CD4-positive, CD25-positive, alpha-beta regulatory T cell (primary cell): ENCODE measurements at places on chromosomes 1 and 21.

DNA sequence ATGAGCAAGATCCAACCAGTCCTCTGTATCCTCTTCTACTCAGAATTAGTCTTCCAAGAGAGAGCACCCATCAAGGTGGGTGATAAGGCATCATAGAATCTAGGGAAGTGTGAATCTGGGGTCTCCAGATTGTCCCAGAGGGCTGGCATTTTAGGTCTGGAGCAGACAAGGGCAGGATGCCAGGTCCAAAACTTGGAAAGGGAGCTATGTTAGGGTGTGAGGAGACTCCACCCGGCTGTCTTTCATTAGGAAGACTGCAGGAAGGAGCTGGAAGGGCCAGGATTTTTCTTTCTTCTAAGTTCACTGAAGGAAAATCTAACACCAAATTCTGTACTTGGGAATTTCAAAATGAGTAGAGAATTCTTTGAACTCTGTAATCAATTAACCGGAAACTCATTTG is 86.1 kb upstream of the BMP8A start:
- DNase-seq = no peak

- no peak for DNase-seq
Measured at GRCh38 chr1:165397944-165398343, 41.4 kb upstream of the LMX1A start.

DNA sequence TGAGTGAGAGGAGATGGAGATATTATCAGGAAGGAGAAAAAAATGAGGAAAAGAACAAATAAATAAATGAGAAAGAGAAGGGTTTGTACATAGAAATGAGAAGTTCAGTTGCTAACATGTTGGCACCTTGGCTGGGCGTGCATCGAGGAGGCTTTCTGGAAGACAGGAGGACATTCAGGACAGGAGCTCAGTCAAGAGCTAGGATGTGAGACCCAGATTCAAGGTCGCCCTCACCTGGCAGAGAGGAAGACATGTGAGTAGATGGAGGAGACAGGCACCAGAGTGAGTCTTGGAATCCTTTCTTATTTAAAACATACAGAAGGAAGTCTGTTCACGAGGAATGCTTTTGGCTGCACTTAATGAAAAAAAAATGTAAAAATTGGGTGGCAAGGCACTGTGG is 640.9 kb downstream of the NPHP4 start:
- DNase-seq = no peak

DNA sequence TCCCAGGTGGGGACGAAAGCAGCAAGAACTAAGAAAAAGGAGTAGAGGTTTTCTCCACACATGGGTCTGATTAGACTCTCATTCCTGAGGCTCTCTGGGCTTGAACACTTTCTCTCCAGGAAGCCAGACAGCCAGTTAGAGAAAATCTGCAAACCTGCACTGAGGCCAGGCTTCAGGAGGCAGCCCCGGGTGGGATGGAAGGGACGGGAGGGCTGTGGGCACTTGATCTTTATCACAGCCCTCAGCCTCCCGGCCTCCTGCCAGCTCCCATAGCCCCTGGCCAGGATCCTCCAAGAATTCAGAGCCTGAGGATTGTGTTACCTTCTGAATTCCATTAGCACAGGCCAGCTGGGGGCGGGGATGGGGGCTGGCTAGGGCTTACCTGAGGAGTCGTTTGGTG is 40.1 kb downstream of the SERTAD4 start:
- no peak for DNase-seq

- no peak for DNase-seq
Measured at GRCh38 chr1:42148166-42148565, 5.0 kb upstream of the GUCA2B start.

DNA sequence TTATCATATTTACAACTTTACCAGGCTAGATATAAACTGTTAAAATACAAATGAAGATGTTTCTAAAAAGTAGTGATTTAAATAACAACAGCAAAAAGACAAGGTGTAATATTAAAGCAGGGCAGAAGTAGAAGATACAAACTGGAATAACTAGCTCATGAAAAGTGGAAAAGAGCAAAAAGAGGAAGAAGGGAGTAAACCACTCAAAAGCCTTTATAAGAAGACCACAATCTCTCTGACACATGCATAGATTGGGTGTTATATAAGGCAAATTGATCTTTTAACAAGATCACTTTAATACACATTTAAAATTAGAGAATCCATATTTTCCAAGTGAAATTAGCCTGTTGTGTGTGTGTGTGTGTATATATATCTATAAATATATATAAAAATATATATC is 5.0 kb downstream of the DENND1B start:
- DNase-seq = no peak
